T47D (cell line): ENCODE measurements at places on chromosomes 16 and 17.
A peak's percentile ranks its signal among the peaks of the same experiment; 100 is the strongest.

- no peak for DNase-seq
Measured at GRCh38 chr17:152860-153420, 15.6 kb downstream of the SCGB1C2 start.

- DNase-seq, result no peak
Measured at GRCh38 chr16:48280546-48280945, 33.2 kb upstream of the ABCC11 start.

- DNase-seq, result no peak
Measured at GRCh38 chr17:70366386-70366785, 197.1 kb downstream of the KCNJ2 start.

GRCh38 chr17:67377488-67378453, 690 bp downstream of the PITPNC1 start:
- peak; percentile 59 for DNase-seq

DNA sequence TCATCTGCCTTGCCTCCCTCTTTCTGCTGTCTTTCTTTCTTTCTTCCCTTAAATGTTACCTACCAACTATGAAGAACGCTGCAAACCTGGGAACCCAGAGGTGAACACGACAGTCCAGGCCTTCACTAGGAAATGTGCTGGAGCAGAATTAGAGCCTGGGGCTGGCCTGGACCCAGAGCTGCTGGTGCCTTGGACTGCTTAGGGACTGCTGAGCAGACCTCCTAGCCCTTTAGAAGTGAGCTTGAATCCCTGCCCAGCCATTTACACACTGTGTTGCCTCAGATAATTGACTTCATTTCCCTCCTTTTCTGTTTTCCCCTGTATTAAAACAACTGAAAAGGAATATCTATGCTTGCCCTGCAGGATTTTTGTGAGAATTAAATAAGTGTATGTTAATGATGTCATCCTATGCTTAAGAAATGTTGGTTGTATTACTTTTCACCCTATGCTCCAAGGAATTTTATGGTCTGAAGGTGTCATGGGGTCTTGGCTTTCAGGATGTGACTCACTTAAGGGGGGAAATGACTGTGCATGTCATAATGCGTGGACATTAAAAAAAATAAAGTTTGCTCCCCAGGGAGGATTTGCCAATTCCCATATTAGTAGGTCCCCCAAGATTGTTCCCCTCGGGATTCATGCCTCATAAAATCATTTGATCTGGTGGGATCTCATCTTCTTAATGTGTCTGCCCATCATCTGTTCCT, 11.5 kb downstream of the CDH13 start:
- no peak for DNase-seq

DNA sequence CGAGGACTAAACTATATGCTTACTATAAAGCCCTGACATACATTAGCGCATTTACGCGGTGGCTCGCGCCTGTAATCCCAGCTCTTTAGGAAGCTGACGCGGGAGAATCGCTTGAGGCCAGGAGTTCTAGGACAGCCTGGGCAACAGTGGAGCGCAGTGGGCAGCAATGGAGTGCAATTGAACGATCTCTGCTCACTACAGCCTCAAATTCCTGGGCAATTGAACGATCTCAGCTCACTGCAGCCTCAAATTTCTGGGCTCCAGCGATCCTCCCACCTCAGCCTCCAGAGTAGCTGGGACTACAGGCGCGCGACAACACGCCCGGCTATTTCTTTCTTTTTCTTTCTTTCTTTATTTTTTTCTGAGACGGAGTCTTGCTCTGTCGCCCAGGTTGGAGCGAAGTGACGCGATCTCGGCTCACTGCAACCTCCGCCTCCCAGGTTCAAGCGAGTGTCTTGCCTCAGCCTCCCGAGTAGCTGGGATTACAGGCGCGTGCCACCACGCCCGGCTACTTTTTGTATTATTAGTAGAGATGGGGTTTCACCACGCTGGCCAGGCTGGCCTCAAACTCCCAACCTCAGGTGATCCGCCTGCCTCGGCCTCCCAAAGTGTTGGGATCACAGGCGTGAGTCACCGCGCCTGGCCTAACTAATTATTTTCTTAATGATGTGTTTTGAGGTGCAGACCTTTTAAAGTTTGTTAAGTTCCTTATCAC, 506 bp upstream of the COG7 start:
- DNase-seq, result no peak

- no peak for DNase-seq
Measured at GRCh38 chr17:7176841-7177190, 2.4 kb downstream of the ASGR1 start.

DNA sequence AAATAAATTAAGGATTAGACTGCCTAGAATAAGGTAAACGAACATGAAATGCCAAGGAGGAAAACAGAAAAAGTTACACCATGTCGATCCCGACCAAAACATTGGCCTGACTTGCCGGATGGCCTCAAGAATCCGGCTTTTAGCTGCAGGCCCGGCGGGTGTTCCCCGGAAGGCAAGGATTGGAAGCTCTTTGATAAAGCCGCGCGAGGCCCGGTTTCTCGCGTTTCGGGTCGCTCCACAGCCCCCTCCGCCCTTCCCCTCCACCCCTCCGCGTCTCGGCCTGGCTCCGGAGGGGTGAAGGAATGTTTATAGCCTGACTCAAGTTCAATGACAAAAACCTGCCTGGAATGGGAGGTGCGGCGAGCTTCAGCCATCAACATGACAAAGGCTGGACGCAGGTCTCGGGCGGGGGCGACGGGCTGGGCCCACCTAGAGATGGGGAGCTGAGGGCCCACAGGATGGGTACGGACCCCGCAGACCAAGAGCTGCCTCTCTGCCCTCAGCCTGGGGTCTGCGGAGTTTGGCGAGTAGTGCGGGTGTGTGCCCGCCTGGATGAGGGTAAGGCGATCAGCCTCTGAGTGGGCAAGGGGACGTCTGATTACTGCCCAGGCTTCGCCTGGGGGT, 2.6 kb downstream of the PRAC1 start:
- no peak for DNase-seq

DNA sequence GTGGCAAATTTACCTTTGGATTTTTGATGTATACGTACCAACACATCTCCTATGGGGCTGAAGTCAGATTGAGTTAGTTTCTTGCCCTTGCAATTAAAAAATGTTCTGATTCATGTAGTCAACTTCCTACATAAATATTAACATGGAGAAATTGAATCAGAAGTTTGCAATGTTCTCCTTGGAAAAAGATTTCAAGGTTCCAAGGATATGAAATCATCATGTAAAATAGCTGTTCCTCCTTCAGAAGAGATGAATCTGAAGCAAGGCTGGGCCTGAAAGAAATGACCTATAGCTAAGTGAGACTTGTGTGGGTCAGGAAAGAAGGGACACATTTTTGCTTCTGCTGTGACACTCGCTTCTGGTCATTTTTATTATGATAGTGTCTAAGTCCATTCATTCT, 131.7 kb downstream of the RGS9 start:
- no peak for DNase-seq

- no peak for DNase-seq
Measured at GRCh38 chr17:67594115-67594880, 123.4 kb upstream of the NOL11 start.

DNA sequence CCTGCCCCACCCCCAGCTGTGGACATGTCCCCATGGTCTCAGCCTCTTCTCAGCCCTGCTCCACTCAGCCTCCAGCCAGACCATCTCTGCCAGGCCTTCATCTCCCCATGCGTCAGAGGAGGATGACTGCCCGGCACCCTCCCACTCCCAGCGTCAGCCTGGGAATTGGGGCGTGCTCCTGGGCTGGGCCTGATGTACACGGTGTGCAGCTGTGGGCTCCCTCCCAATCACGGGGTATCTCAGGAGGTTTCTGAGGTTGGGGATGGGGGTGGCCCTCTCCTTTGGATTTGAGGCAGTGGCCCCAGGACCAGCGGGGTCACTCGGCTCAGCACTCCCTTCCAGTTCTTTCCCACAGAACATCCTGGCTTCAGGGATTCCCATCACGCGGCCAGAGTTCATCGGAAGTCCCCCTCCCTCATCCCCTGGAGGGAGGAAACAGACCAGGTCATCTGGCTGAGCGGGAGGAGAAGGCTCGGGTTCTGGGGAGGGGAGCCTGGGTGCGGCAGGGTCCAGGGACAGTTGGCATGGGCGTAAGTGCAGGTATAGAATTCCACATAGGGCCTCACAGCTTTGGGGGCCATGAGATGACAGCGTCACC, 36.9 kb downstream of the SOCS3 start:
- DNase-seq, result no peak

DNA sequence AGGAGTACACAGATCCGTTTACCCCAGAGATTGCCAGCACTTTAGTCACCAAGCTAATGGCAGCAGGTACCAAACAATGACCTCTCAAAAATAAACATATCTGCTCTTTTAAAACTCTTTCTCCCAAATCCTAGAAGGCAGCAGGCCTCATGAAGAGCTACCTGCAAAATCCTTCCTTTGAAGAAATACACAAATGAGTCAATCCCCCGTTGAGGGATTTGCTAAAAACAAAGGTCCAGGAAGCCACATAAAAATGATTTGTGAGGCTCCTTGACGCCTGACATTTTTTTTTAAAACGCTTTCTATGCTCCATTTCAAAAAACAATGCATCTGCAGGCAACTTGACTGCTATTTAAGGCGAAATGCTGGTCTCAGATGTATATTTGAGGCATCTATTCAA, 58.2 kb downstream of the NACA2 start:
- DNase-seq, result no peak

DNA sequence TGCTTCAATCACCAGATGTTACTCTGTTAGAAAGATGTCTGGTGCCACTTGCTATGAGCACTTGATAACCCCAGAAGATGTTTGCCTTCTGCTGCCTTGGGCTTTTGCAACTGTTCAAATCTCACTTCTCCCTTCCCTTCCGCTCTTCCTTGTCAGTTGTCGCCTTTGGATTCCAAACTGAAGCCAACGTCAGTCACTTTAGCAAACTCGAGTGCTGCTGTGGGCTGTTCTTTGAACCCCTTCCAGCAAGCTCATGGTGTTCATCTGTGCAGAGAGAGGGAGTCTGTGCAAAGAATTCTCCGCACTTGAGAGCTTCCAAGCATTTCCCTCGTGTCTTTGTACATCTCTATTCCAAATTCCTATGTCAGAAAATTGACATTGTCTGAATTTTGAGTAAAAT, 879.4 kb downstream of the CDH11 start:
- DNase-seq, result no peak

DNA sequence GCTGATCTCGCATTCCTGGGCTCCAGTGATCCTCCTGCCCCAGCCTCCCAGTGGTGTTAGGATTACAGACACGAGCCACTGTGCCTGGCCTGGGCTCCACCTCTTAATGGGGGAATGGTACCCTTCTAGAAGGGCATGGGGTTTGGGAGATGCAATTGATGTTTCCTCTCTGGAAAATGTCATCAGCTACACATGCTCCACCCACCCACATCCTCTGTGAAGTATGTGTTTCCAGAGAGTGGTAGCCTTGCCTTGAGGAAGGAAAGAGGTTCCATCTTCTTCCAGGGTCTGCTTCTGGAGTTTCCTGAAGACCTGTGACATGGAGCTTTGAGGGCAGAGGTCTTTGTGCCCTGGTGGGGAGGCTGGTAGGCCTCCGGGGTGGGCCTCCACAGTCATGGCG, 45.2 kb upstream of the GSE1 start:
- DNase-seq, result no peak

DNA sequence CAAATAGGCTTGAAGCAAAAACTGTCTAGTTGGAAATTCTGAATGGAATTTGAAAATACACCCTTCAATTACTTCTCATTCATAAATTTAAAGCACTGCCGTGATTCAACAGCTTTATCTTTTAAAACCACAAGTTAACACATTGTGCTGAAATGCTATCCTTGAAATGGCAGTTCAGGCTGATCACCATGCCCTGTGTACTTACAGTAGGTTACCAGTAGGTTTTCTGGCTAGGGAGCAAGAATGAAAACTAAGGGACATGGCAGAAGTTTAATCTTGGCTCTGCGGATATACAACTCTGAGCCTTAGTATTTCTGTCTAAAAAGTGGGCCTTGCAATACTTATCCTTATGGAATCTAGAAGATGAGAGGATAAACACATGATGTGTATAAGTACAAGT, 28.0 kb downstream of the NXPH3 start:
- DNase-seq, result no peak

DNA sequence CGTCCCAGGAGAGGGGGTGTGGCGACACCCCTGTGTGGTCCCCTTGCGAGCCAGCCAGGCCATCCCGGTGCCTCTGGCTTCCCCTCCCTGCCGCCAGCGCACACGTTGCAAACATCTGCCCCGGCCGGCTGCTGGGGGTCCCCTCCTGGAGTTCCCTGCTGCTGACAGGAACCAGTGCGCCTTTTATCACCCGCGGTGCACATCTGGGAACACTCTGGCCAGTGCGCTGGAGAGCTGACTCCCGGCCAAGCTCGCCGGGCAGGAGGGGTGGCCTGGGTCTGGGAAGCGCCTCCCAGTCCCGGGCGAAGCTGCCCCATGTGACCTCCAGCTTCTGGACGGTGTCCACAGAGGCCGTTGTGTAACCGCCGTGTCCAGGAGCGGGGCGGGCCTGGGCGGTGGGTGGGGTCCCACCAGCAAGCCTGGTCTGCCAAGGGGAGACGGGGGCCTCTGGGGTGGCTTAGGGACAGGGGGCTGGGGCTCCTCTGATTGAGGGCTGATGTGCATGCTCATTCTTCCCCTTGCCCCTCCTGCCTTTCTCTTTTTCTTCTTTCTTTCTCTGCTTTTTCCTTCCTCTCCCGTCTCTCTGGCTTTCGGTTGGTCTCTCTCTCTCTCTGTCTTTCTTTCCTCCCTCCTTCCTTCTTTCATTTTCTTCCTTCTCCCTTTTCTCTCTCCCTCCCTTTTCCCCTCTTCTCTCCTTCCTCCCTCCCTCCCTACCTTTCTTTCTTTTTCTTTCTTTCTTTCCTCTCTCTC, 25.2 kb upstream of the CIBAR2 start:
- peak; percentile 53 for DNase-seq

DNA sequence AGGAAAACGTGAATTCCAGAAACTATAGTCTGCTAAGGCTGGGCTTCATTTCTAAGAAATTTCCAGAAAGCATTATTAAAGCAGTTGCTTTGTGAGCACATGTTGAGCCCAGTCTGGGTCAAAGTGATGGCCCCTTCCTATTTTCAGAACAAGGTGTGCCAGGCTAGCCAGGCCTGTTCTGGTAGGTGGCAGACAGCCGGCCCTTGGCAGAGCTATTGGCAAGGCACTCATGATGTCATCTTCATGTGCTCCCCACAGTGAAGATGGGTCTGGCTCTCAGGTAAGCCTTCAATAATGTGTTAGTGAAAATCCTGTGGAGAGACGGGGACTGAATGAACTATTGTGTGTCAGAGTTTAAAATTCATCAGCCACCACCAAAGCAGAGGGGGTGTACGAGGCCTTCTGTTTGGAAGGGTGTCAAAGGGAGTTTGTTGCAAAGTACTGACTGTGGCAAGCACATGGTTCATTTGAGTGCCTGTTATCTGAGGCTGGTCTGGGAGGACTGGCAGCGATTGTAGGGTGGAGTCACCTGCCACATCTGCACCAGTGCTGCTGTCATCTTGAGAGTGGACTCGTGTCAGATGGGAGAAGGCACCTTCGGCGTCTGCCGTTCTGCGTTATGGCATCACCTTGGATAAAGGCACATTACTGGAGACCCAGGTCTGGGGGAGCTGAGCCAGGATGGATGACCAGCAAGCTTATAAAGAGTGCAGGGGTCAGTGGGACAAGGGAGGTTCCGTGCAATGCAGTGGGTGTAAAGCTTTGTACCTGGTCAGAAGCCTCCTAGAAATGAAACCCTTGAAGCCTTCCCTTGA, 43.4 kb downstream of the KSR1 start:
- DNase-seq, result no peak
